ENCODE measurements at places on chromosomes 16 and 17.
A peak's percentile ranks its signal among the peaks of the same experiment; 100 is the strongest.

DNA sequence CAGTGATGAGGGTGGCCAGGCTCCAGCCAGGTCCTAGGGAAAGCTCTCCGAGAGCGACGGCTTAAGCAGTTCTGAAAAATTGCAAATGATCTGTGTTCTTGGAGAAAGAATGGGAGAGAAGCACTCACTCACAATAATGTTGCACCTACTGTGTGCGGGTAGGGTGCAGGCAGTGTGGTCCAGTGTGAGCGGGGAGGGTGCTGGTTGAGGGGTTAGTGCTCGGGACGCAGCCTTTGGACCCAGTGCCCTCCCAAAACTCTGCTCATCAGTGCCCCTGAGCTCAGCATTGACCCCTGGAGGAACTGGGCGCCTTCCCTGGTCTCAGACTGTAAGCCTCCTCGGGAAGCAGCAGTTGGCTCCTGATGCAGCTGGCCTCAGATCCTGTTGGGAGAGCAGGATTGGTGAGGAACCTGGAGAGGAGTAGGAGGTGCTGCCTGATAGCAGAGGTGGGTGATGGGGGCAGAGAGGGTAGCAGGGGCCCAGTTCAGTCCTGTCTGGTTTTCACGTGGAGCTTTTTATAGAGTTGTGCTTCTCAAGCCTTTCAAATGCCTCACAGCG lies 23.6 kb upstream of the ZNF750 start:
- no peak for DNase-seq

DNA sequence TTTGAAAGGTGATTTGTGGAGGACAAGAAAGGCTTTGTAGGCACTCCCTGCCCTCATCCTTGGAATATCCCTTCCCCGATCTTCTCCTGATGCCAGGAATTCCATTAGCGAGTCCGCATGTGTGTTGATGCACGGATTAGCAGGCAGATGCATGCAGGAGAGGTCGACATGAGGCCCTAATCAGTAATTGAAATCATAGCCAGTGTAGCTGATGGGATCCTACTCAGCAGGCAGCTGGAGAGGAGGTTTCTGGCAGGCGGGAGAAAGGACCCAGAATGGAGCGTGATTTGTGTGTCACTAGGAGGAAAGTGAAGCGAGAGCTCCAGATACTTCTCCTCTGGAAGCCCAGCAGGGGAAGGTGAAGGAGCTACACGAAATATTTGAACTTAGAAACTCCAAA lies 196.3 kb upstream of the CDH11 start:
- DNase-seq = peak; percentile 28

GRCh38 chr17:53942436-53942835 lies 119.7 kb downstream of the KIF2B start:
- DNase-seq = no peak

GRCh38 chr16:61555718-61556441 lies 480.4 kb downstream of the CDH8 start:
- peak; percentile 4 for DNase-seq

GRCh38 chr17:78202666-78203065 lies 11.4 kb upstream of the BIRC5 start:
- no peak for DNase-seq

- DNase-seq = peak; percentile 51
These were observed 1.7 kb downstream of the NRN1L start for GRCh38 chr16:67886387-67886786.

- DNase-seq = no peak
These were observed 14.2 kb downstream of the SLFN12L start for GRCh38 chr17:35523296-35523695.

DNA sequence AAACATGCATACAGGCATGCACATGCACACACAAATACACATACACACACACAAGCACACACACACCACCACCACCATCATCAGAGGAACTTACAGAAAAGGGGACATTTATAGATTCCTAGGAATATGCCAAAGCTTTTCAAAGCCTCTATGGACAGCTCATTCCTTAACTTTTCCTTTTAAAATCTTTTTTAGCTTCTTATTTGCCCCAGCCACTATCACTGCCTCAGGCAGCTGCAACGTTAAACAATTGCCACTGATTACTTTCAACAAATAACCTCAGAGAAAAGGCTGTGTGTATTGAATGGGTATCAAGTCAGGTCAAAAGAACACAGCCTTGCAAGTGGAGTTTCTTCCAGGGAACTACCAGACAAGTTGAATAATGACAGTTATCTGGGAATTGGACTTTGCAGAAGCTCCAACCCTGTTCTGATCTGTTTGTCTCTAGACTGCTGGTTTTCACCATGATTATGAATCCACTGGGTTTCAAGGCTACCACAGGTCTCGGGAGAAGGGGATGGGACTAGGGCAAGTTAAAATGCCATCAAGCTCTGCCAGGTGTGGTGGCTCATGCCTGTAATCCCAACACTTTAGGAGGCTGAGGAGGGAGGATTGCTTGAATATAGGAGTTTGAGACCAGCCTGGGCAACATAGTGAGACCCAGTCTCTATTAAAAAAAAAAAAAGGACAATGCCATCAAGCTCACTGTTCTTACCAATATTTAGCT lies 21.9 kb upstream of the BEAN1 start:
- no peak for DNase-seq

- no peak for DNase-seq
These were observed 232.8 kb downstream of the CCDC182 start for GRCh38 chr17:57512258-57512657.

GRCh38 chr17:40062329-40063186 lies at the start of gene THRA:
Gene THRA (plus strand): TSS chr17:40062965. CDS start chr17:40074489, 11,524 bp downstream.
- peak; percentile 83 for DNase-seq
